ENCODE measurements at places on chromosomes 6 and 20.
A peak's percentile ranks its signal among the peaks of the same experiment; 100 is the strongest.

- DNase-seq: no peak
Observed at GRCh38 chr6:130069485-130069884, 51.1 kb downstream of the L3MBTL3 start.

DNA sequence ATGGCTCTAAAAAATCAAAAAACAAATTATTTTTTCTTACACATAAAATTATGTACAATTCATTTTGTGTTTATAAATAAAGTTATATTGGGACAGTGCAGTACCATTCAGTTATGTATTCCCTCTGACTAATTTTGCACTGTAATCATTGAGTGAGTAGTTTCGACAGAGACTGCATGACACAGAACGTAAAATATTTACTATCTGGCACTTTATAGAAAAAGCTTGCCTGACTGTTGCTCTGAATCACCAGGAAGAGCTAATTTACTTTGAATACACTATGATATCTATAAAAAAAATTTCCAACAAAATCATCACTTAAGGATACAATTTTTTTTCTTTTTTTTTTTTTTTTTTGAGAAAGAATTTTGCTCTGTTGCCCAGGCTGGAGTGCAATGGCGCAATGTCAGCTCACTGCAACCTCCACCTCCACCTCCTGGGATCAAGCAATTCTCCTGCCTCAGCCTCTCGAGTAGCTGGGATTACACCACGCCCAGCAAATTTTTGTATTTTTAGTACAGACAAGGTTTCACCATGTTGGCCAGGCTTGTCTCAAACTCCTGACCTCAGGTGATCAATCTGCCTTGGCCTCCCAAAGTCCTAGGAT is 11.0 kb upstream of the KHDC1L start:
- DNase-seq: no peak

- no peak for DNase-seq
Observed at GRCh38 chr6:32226434-32226833, 2.6 kb upstream of the NOTCH4 start.

DNA sequence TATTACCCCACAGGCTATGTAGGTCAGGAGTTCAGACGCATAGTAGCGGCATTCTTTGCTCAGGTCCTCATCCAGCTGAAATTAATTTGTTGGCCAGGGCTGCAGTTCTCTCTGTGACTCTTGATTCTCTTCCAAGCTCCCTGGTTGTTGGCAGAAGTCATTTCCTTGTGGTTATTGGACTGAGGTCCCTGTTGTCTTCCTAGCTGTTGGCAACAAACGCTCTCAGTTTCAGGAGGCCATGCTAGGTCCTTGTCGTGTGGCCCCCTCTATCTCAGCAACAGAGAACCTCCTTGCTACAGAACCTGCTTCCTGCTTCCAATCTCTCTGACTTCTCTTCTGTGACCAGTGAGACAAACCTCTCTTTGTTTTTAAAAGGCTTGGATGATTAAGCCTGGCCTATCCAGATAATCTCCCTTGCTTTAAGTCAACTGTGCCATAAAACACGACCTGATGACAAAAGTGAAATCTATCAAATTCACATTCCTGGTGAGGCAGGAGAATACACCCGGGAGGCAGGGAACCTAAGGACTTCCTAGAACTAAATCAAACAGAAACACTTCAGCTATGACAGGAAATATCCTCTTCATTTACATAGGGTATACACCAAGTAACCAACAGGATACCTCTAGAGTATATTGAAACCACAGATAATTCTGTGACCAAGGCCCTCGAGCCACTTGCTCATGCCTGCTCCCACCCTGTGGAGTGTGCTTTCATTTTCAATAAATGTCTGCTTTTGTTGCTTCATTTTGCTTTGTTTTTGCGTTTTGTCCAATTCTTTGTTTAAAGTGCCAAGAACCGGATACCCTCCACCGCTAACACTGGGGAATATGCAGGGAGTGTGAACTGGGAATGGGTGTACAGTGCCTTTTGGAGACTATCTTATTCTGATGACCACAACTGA is 196.0 kb downstream of the BTBD3 start:
- no peak for DNase-seq

DNA sequence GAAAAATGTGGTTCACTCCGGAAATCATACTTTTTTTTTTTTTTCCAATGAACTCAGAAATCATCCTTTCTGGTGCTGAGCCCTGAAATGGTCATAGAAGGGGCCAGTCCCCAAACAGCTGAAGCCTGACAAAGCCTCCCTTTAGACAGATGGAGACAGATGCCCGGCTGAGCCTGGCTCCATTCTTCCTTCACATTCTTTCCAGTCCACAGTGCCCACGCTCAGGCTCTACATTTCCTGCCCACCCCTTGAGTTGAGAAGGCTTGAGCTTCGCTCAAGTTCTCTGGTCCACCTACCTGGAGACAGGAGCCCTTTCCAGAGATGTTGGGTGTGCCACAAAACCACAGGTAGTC is 41.2 kb downstream of the KCNK5 start:
- no peak for DNase-seq

- DNase-seq: no peak
Observed at GRCh38 chr6:108734271-108734922, 113.8 kb upstream of the ARMC2 start.

GRCh38 chr6:93419304-93420162 is at the start of gene EPHA7:
EPHA7 (minus strand) TSS chr6:93419559; CDS start chr6:93419341, 218 bp downstream.
- DNase-seq: peak; percentile 93

DNA sequence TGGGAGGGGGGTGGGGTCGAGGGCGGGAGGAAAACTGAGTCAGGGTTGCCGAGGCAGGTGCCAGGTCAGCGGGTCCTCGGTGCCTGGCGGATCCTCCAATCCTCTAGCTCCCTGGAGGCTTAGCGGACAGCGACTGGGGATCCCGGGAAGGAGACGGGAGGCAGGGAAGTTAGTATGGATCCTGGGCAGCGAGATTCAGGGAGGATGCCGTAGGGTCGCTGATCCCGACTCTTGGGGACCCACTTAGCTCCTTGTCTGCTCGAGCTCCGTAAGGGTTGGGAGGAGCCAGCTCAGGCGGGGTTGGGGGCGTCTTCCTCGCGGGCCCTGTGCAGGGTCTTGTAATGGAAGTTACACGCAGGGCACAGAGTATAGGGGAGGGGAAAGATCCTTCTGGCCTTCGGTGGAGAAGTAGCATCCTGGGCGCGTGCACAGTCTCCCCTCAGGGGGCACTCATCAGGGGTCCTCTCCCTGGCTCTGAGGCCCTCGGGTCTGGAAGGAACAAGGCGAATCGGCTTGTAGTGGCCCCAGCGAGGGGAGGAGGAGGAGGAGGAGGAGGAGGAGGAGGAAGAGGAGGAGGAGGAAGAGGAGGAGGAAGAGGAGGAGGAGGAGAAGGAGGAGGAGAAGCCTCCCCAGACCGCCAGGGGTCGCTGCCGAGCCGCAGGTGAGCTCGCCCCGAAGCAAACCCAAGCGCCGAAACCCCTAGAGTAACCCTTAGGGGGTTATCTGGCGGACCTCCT is 6.4 kb upstream of the SLC12A5 start:
- DNase-seq: no peak

DNA sequence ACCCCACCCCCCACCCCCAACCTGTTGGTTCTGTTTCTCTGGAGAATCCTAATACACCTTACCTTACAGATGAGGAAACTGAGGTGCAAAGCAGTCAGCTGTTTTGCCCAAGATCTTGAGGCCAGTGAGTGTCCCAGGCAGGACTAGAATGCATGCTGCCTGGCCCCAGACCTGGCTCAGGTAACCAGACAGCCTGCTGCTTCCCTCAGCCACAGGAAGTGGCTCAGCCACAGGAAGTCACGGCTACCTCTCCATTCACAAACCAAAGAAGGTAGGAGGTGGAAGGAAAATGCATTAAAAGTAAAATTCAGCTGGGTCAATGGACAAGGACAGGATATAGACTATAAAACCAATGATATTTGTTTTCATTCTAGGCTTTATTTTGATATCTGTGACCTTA is 517.6 kb downstream of the CD83 start:
- no peak for DNase-seq

- no peak for DNase-seq
Observed at GRCh38 chr20:49727894-49728885, 14.5 kb upstream of the B4GALT5 start.

- DNase-seq: no peak
Observed at GRCh38 chr6:5036269-5036668, 32.4 kb upstream of the RPP40 start.

- no peak for DNase-seq
Observed at GRCh38 chr6:113980937-113981554, 10.1 kb upstream of the HDAC2 start.

- no peak for DNase-seq
Observed at GRCh38 chr20:48153103-48153502, 367.8 kb upstream of the SULF2 start.

GRCh38 chr6:52457096-52457495 is 37.0 kb downstream of the EFHC1 start:
- no peak for DNase-seq

- no peak for DNase-seq
Observed at GRCh38 chr6:81215092-81215432, 537.4 kb downstream of the TENT5A start.

- no peak for DNase-seq
Observed at GRCh38 chr6:17962436-17963031, 24.9 kb downstream of the KIF13A start.

DNA sequence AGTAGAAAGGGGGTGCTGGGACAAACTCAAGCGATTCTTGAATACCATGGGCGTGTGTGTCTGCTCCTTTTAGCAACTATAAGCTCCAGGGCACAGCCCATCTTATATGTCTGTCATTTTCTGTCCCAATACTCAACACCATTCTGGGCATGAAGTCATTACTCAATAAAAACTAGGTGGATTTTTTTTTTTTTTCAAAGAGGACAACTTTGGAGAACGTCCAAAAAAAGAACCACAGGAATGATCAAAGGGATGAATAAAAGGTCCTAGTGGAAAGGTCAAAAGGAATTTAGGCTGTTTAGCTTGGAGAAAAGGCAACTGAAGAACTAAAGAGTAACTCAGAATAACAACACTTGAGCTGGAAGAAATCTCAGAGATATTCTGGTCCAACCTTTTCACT is 24.4 kb downstream of the UQCC1 start:
- DNase-seq: no peak

GRCh38 chr20:14948416-14948815 is 611.0 kb upstream of the FLRT3 start:
- no peak for DNase-seq

- DNase-seq: no peak
Observed at GRCh38 chr6:140909156-140909555, 1223.6 kb upstream of the GJE1 start.

GRCh38 chr6:75603106-75603420 is 1.4 kb downstream of the SENP6 start:
- DNase-seq: no peak

GRCh38 chr6:6811128-6812009 is 222.8 kb downstream of the LY86 start:
- no peak for DNase-seq

DNA sequence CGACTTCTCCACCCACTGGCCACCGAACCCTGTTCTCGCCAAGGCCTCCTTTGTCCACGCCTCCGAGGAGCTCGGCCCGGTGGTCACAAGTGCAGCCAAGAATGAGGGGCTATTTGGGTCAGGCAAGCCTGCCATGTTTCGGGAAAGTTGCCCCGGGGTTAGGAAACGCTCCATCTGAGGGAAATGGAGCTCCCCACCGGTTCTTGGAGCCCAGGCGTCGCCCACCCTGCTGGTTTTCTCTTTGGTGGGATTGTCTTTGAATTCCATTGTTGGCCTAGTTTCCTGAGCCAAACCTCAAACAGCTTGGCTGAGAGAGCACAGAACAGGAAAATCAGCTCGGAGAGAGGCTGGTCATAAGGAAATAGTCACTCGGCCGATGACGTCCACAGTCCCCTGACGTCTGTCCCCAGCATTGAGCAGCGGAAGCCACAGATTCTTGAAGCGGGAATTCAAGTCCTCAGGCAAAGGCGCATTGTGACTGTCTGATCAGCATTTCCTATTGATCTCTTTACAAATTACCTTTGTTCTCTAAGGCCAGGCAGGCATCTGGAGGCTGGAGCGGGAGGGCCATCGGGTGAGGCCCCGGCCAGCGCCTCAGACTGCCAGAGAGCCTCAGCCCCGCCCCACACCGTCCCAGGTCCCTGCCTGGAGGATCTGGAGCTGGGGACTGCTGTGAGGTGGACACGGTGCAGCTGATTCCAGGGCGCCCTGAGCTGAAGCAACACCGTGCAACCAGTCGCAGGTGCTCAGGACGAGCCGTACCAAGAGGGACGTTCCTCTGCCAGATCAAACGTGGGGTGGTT is 138.6 kb downstream of the DLL1 start:
- no peak for DNase-seq

DNA sequence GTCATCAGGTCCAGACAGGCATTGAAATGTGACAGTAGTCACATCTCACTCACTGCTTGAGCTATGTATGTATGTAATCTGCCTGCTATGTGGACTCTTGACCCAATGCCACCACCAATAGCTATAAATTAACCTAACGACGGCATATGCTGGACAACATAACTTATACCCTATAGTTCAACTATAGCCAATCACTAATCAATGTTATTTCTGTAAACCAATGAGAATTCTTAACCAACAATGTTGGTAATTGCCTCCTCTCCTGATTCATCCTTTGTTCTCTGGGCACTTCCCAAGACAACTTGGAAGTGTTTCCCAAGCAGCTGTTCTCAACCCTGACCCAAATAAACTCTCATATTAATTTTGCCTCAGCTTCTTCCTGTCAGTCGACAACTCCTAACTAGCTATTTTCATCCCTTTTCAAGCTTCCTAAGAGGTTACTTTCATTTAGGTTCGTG is 24.1 kb upstream of the SERPINB1 start:
- no peak for DNase-seq

GRCh38 chr20:34180460-34181120 is 60.6 kb upstream of the ASIP start:
- DNase-seq: no peak

GRCh38 chr6:21914121-21914973 is 320.8 kb downstream of the SOX4 start:
- DNase-seq: no peak

- no peak for DNase-seq
Observed at GRCh38 chr6:37208793-37209192, 38.8 kb downstream of the PIM1 start.

- no peak for DNase-seq
Observed at GRCh38 chr6:54291738-54292137, 16.5 kb upstream of the TINAG start.

DNA sequence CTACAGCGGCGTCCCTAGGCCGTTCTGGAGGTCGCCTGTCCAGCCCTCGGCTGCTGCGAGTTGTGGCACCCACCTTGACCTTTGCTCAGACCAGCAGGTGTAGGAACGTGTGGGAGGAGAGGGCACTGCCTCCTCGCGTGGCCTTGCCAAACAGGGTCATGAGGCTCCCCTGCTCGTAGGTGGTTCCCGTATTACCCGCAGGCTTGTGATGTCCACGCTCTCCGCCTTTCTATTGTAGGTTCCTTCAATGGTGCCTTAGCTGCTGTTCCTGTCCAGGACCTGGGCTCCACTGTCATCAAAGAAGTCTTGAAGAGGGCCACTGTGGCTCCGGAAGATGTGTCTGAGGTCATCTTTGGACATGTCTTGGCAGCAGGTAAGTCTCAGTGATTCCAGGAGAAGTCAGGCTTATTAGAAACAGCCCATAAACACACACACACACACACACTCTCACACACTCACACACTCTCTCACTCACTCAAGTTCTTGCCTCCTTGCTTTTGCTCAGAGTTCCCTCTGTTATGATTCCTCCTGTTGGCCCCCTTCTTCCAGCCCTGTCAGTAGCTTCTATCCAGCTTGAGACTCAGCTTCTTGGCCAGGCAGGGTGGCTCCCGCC is 942 bp downstream of the ACAT2 start:
- DNase-seq: no peak

GRCh38 chr6:4303638-4304037 is 168.3 kb upstream of the ECI2 start:
- DNase-seq: no peak
